ENCODE measurements at places on chromosomes 5 and 9. TPM values are rescaled to one million over a fixed set of nuclear protein-coding genes. Genes with fewer than 3 reads are reported as not detected.

ABO gene
- not detected for total RNA-seq

HEMGN gene
- total RNA-seq, result not detected

DNA sequence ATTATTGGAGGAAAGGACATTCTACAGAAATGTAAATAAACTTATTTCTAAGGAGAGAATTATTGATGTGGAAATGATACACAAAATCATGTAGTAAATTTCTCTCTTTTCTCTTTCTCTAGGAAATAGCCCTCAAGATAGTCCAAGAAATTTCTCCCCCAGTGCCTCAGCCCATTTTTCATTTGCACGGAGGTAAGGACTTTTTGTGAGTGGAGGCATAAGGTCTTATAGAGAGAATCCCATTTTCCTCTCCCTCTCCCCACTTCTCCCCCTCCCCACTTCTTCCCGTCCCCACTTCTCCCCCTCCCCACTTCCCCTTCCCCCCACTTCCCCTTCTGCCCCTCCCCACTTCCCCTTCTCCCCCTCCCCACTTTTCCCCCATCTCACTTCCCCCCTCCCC, 106.6 kb downstream of the CD180 start:
- no peak for DNase-seq

GRCh38 chr5:582936-583635, 29.1 kb upstream of the CEP72 start:
- no peak for DNase-seq

DNA sequence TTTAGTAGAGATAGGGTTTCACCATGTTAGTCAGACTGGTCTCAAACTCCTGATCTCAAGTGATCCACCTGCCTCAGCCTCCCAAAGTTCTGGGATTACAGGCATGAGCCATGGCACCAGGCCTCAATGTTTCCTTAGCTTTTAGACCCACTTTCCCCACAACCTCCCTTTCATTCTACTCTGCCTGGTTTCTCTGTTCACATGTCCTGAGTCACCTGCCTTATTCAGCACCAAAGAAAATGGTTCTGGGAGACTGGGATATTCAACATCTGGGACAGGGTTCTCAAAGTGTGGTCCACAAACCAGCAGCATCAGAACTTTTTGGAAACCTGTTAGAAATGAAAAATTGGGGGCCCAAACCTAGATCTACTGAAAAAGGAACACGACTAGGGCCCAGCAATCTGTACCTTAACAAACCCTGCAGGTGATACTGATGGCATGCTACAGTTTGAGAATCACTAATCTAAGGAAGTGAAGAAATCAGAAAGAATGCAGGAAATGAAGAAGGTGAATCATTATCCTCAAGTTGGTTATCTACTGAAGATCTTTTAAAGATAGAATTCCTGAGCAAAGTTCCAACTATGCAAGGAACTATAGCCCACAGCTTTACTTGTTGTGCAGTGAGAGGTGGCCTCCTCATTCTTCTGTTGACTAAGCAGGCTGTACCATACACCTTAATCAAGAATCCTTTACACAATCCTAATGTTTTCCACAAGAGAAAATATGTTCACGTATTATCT, 51.8 kb upstream of the CTNNAL1 start:
- no peak for DNase-seq

- no peak for DNase-seq
Measured at GRCh38 chr9:107869111-107869510, 379.5 kb upstream of the KLF4 start.

DNA sequence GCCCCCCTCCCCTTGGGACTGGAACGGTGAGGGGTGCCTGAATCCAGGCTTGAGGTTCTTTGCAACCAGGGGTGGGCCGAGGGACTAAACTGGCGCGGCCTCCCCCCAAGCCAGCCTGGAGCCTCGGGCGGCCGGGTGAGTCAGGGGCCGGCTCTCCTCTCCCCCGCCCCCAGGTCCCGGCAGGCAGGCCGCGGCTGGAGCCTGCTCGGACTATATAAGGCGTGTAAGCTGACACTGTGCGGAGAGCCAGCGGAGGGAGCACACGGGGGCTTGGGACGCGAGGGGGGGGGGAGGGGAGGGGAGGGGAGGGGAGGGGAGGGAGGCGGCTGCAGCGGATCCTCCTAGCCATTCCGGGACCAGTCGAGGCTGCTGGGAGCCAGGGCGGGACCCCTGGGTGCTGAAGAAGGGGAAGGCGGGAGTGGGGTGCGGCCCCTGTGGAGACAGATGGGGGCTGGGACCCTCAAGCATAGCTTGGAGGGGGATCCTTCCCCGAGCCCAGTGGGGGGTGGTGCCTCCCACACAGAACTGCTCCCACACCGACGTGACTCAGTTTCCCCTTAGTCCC, 595 bp downstream of the PDLIM7 start:
- DNase-seq, result no peak

Measured in H1 (cell line).